ENCODE measurements at places on chromosomes 13 and 19. TPM values are rescaled to one million over a fixed set of nuclear protein-coding genes. Genes with fewer than 3 reads are reported as not detected.
A peak's percentile ranks its signal among the peaks of the same experiment; 100 is the strongest.

- peaks cover 56% of the 10 kb centered on the region for H3K27me3 ChIP-seq
- H3K4me3 ChIP-seq = no peak overlapping the region
- no peaks in the 10 kb centered on the region for H3K4me1 ChIP-seq
- H3K36me3 ChIP-seq = no peaks in the 10 kb centered on the region
- no peak for DNase-seq
These were observed 24.8 kb downstream of the SHANK1 start for GRCh38 chr19:50694815-50695145.

C19orf38 gene
- 4.8 TPM for total RNA-seq

DNA sequence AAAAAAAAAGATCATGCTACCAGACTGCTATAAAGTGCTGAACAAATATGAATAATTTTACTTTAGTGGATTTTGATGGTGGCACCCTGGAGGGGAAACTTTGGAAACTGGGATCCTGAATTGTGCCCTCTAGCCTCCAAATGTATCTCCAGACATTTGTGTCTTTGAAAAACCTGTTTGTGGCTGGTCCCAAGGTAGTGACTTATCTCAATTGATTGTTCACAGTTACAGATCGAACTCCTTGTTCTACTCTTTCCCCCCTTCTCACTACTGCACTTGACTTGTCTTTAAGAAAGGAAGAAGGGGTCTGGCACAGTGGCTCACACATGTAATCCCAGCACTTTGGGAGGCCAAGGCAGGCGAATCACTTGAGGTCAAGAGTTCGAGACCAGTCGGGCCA lies 10.5 kb downstream of the RGL3 start:
- H3K27me3 ChIP-seq = peaks cover 7% of the 10 kb centered on the region
- H3K36me3 ChIP-seq = no peaks in the 10 kb centered on the region

DNA sequence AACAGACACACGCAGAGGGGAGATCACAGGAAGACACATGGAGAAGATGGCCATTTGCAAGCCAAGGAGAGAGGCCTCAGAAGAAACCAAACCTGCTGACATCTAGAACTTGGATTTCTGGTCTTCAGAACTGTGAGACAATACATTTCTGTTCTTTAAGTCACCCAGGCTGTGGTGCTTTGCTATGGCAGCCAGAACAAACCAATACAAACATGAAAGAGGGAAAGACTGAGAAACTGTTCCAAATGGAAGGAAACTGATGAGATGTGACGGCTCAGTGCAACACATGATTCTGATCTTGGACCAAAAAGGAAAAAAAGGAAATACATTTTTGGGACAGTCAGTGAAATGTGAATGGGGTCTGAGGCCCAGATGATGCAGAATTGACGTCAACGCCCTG lies 30.2 kb upstream of the SACS start:
- H3K4me1 ChIP-seq = peaks cover 8% of the 10 kb centered on the region
- no peaks in the 10 kb centered on the region for H3K36me3 ChIP-seq
- H3K27ac ChIP-seq = no peak overlapping the region

GRCh38 chr19:18392417-18392816 lies 5.0 kb downstream of the LRRC25 start:
- no peak for DNase-seq
- H3K27ac ChIP-seq = no peak overlapping the region
- H3K36me3 ChIP-seq = no peaks in the 10 kb centered on the region

DNA sequence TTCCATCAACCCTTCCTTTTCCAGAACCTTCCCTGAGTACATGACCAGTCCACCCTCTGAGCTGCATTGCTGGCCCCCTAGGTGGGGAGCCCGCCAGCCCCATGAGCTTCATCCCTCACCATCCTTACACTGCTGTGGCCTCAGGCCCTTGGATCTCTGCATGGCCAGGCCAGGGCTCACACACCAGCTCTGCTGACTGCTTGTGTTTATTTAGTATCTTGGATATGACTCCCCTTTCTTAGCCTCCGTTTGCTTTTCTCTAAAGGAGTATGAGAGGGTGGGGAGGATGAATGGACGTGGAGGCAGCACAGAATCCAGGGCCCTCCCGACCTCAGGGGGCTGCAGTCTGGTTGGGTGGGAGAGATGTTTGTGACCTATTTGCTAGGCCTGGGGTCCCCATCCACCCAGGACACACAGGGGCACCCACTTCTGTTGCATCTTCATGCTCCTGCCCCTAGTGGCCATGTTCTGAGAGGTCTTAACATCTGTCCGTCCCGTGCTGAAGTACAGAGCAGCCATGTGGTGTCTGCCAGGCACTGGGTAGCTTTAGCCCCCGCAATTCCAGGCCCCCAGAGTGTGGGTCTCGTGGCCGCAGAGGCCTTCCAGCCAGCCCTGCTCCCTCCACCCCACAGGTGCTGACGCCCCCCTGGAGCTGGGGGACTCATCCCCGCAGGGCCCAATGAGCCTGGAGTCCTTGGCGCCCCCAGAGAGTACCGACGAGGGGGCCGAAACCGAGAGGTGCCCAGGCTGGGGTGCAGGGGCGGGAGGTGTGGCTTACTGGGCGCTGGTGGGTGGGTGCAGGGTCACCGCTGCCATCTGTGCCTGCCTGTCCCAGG lies 13.0 kb downstream of the ARHGEF1 start:
- H3K36me3 ChIP-seq = peaks cover 29% of the 10 kb centered on the region
- peak overlapping the region; percentile 84 for H3K27ac ChIP-seq
- H3K27me3 ChIP-seq = no peaks in the 10 kb centered on the region
- no peak overlapping the region for H3K4me3 ChIP-seq
- DNase-seq = no peak
- peaks cover 53% of the 10 kb centered on the region for H3K4me1 ChIP-seq

UNC13A gene
- total RNA-seq = not detected

DNA sequence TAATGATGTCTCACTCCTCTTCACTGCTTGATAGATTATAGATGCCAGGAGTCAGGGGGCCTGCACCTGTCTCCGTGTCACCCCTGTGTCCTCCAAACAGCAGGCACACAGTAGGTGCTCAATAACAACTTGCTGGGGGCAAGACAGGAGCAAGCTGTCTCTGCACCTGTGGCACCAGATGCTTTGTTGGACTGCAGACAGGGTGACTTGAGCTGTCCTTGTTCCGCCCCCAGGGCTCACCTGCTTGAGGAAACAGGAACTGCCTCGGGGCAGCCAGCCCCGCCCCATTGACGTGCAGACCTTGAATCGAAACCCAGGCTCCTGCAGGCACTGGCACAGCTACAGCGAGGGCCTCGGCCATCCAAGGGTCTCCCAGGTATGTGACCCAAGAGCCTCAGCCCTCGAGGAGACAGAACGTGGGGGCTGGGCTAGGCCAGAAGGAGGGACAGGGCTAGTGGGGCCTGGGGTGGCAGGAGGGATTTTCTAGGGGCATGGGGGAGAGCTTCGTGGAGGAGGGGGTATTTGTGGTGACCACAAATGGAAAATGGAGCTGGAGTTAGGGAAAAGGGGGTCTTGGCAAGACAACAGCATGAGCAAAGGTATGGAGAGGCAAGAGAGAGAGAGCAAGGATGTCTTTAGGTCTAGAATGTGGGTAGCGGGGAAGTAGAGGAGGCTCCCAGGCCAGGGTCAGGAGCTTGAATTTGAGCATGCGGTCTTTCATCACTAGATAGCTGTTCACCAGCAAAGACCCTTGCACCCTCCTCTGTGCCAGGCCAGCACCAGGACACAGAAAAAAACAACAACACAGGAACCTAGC lies at the start of gene HSH2D:
HSH2D (plus strand) TSS at position 287 of the 817 bp plus-strand sequence. CDS start 5,066 bp downstream, outside the sequence.
- peak; percentile 90 for DNase-seq
- no peaks in the 10 kb centered on the region for H3K27me3 ChIP-seq
- peaks cover 13% of the 10 kb centered on the region for H3K36me3 ChIP-seq
- peak within 1 kb of the TSS; percentile 98 for H3K4me3 ChIP-seq
- peak within 1 kb of the TSS; percentile 96 for H3K27ac ChIP-seq

GRCh38 chr13:110415669-110416068 lies 108.6 kb downstream of the COL4A2 start:
- no peaks in the 10 kb centered on the region for H3K36me3 ChIP-seq
- H3K4me3 ChIP-seq = no peak overlapping the region
- H3K4me1 ChIP-seq = peaks cover 7% of the 10 kb centered on the region

TTYH1 gene
- not detected for total RNA-seq

DNA sequence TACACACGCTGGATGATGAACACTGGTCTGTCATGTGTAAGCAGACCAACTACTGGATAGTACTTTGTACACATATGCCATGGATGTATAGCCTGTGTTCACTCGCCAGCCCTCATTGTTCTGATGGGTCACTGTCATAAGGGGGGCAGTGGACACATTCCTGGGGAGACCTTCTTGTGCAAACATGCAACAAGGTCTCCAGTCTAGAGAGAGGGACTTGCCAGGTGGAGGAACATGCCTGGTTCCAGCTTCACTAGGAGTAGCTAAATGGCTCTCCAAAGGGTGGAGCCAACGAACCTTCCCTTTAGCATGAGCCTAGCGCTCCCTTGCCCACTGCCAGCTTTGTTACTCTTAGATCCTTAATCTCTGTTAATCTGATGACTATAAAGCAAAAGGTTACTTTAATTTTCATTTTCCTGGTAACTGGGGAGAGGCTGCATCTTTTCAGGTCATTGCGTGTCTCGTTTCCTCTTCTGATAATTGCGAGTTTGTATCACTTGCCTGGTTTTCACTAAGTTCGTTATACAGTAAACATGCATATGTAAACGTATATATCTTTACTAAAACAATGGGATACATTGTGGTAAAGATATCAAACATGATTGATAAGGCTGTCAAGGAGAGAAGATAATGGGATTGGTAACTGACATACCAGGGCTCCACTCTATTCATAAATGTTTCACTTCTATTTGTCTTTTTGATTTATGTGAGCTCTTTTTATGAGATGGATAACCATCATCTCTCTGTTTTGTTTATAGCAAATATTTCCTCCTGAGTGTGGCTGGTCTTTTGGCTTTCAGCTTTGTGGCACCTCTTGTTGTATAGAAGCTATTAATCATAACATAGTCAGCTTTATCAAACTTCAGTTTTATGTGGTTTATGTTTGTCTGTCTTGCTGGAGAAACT lies 235.2 kb upstream of the SGCG start:
- H3K4me1 ChIP-seq = no peaks in the 10 kb centered on the region
- no peak for DNase-seq
- no peak overlapping the region for H3K4me3 ChIP-seq
- no peaks in the 10 kb centered on the region for H3K36me3 ChIP-seq

DNA sequence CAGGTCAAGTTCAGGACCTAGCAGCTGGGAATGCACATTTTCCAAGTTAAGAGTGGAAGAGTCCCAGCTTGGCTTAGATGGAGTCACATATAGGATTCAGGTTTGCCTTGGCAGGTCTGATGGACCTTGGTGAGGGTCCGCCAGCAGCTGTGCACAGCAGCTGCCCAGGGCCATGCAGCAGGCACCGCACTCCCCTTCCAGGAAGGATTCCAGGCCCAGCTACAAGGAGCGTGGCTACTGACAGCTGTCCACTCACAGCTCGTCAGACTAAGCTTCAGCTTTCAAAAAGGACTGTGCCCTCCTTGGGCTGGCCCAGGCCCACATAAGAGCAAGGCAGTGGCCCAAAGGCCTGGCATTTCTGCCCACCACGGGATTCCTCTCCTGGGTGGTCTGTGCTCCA lies 68.4 kb downstream of the ALOX5AP start:
- DNase-seq = no peak
- H3K4me1 ChIP-seq = peaks cover 10% of the 10 kb centered on the region
- no peak overlapping the region for H3K27ac ChIP-seq
- no peak overlapping the region for H3K4me3 ChIP-seq

DNA sequence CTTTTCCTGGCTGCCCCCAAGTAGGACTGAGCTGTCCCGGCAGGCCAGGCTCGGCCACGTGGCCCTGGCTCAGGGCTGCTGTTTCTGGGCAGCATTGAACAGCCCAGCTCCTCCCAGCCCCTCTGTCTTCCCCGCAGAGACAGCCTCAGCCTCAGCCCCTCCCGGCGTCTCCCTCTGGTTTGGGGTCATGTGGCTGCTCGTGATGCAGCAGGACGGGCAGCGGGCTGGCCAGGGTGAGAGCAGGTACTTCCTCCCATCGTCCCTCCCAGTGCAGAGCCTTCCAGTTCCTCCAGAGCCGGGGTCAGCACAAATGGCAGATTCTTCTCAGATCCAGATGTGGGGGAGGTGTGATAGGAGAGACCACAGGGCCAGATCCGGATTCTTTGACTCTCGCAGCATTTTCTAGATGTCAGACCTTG lies 114.6 kb downstream of the KDM4B start:
- no peaks in the 10 kb centered on the region for H3K4me1 ChIP-seq
- no peak overlapping the region for H3K27ac ChIP-seq
- H3K27me3 ChIP-seq = no peaks in the 10 kb centered on the region
- H3K36me3 ChIP-seq = peaks cover 1% of the 10 kb centered on the region

DNA sequence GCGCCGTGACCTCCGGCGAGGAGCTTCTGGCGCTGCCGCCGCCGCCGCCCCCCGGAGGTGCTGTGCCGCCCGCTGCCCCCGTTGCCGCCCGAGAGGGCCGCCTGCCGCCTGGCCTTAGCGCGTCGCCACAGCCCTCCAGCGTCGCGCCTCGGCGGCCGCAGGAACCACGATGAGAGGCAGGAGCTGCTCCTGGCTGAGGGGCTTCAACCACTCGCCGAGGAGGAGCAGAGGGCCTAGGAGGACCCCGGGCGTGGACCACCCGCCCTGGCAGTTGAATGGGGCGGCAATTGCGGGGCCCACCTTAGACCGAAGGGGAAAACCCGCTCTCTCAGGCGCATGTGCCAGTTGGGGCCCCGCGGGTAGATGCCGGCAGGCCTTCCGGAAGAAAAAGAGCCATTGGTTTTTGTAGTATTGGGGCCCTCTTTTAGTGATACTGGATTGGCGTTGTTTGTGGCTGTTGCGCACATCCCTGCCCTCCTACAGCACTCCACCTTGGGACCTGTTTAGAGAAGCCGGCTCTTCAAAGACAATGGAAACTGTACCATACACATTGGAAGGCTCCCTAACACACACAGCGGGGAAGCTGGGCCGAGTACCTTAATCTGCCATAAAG lies 4.8 kb downstream of the PDX1 start:
- no peaks in the 10 kb centered on the region for H3K36me3 ChIP-seq
- H3K4me3 ChIP-seq = no peak overlapping the region
- peaks cover 82% of the 10 kb centered on the region for H3K27me3 ChIP-seq
- peaks cover 45% of the 10 kb centered on the region for H3K4me1 ChIP-seq
- no peak for DNase-seq
- no peak overlapping the region for H3K27ac ChIP-seq

- H3K36me3 ChIP-seq = peaks cover 50% of the 10 kb centered on the region
- no peak overlapping the region for H3K27ac ChIP-seq
- no peak overlapping the region for H3K4me3 ChIP-seq
- H3K27me3 ChIP-seq = no peaks in the 10 kb centered on the region
- DNase-seq = no peak
These were observed 233.9 kb downstream of the ABCC4 start for GRCh38 chr13:95067303-95067702.

GRCh38 chr13:99971576-99972189 lies at the start of gene ZIC5:
Gene ZIC5, minus strand, starts transcription at chr13:99971767. Its CDS starts 164 bp downstream, at chr13:99971603.
- peaks cover 5% of the 10 kb centered on the region for H3K36me3 ChIP-seq
- peak within 1 kb of the TSS; percentile 43 for H3K4me3 ChIP-seq
- DNase-seq = no peak
- peak within 1 kb of the TSS; percentile 24 for H3K27ac ChIP-seq
- peaks cover 23% of the 10 kb centered on the region for H3K4me1 ChIP-seq

Measured in activated naive CD4-positive, alpha-beta T cell treated with anti-CD3 and anti-CD28 coated beads for 36 hours (primary cell).